ENCODE measurements at places on chromosomes 5 and 9.

DNA sequence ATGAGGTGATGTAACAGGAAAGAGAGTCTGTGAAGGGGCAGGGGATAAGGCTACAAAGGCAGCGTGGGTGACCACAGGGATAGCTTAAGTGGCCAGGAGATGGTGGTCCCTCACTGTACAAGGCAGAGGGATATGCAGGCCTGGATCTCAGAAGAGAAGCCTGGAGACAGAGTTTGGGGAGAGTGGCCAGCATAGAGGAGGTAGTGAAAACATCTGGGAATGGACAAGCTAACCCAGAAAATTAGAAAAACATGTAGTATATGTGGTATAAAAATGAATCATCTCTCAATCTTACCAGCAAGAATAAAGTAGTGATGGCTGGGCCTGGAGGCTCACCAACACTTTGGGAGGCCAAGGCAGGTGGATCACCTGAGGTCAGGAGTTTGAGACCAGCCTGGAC, 349.2 kb upstream of the KLF4 start:
- DNase-seq: no peak
- H3K36me3 ChIP-seq: no peaks in the 10 kb centered on the region
- H3K4me3 ChIP-seq: no peak overlapping the region
- H3K27ac ChIP-seq: no peak overlapping the region
- H3K27me3 ChIP-seq: no peaks in the 10 kb centered on the region

DNA sequence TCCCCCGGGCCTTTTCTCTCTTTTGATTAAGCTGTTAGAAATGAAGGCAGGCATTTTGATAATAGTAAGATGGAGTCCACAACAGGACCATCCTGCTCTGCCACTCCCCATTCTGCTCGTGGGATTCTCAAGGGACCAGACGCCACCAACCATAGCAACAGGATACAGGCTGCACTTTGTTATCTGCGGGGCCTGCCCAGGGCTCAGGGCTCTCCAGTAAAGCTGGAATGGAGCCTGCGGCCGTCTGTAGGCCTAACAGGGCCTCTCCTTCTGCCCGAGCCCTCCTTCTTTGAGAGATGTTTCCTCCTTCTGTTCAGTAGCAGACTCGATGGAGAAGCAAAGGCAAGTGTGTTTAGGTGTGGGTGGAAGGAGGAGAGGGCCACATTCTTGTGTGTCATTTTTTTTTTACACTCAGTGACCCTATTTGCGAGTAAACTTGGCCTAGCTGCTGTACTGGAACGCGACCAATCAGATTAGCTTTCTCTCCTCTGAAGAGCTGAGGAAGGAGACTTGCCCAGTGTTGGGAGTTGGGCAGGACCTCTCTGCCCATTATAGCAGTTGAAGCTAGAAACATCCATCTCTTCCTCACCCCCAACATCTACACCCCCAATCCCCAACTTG, 8.9 kb upstream of the EPB41L4B start:
- DNase-seq: no peak
- no peaks in the 10 kb centered on the region for H3K4me1 ChIP-seq
- H3K27me3 ChIP-seq: peaks cover 2% of the 10 kb centered on the region

DNA sequence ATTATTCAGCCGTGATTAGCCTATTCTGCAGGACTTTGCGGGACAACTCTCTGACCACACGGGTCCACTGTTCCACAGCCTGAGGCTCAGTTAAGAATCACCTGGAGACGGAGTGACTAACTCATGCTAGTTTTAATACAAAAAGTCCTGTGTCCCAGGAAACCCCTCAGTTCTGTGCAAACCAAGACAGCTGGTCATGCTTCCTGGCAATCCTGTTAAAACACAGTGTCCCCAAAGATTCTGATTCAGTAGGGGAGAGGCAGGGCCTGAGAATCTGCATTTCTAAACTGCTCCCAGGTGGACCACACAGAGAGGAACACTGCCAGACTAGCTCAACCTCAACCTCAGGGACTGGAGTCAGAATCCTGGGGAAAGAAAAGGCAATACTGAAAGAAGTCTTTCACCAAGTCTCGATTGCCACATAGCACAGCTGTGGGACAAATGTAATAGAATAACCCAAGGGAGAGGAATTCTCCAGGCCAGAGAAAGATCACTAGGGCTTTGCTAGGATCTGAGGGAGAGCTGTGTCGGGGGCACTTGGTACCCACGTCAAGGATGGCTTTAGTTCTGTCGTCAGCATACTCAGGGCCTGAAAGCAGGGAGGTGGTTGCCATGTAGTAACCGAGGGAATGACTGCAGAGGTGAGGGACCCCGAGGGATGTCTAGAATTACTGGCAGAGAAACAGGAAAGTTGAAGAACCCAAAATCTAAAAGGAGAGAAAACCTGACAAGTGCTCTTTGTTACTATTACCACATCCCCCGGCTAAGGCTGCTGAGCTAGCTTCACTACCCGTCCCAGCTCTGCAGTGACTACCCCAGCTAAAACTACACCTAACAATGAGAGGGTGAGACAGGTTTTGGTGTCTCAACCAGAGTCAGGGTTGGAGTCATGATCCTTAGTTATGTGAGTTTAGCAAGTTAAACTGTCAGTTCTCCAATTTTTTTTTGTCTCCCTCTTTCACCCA, 8.6 kb downstream of the SUSD1 start:
- H3K27ac ChIP-seq: no peak overlapping the region
- no peaks in the 10 kb centered on the region for H3K27me3 ChIP-seq
- no peak overlapping the region for H3K4me3 ChIP-seq

DNA sequence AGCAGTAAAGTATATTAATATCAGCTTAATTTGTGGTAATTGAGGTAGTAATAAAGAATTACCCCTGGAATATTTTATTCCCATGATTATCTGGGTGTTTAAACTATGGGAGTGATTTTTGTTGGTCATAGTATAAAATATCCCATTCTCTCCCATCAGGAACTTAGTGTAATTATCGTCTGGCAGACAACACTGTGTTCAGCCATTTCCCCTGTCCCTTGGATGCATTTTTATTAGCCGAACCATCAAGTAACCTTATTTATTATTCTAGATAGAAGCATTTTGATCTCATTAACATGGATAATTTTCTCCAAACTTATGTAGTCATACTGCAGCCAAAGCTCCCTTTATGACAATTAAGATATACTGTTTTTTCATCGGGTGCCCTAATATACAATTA, 320.8 kb downstream of the MAT2B start:
- H3K27me3 ChIP-seq: no peaks in the 10 kb centered on the region
- H3K4me1 ChIP-seq: no peaks in the 10 kb centered on the region
- H3K27ac ChIP-seq: no peak overlapping the region
- DNase-seq: no peak

DNA sequence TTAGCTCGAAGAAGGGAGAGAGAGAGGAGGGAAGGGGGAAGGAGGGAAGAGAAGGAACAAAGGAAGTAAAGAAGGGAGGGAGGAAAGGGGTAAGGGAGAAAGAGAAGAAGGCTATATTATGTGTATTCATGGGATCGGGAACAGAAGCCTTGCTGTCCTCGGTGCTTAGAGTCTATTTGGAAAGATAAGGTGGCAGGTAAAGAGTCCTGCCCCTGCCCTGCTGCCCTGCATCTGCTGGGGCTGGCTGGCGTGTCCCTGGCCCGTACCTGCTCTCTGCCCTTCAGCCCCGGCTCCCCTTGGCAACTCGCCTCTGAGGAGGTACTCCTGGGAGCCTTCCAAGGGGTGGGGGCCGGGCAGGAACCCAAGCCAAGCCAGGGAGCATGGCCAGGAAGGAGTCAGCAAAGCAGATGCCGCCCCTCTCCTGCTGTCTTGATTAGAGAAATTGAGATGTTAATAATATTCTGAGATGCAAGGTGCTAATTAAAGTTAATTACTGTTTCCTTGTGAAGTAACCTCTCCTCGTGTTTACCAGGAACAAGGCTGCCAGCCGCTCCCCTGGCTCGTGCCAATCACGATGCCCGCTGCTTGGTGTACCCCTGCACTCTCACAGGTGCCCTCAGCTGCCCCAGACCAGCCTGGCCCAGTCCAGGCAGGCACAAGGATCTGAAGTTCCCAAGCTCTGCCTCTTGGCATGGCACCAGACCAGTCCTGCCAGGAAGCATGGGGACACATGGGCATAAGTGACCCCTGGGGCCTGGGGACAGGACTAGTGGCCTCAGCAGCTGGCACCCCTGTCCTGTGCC, 36.6 kb downstream of the PCDH1 start:
- H3K27ac ChIP-seq: no peak overlapping the region
- H3K4me1 ChIP-seq: no peaks in the 10 kb centered on the region
- H3K27me3 ChIP-seq: no peaks in the 10 kb centered on the region
- no peak overlapping the region for H3K4me3 ChIP-seq

- no peak overlapping the region for H3K4me3 ChIP-seq
- H3K27ac ChIP-seq: no peak overlapping the region
- DNase-seq: no peak
- H3K36me3 ChIP-seq: no peaks in the 10 kb centered on the region
- no peaks in the 10 kb centered on the region for H3K27me3 ChIP-seq
Measured at GRCh38 chr9:65430221-65430620, 145.2 kb upstream of the FOXD4L5 start.

- no peak for DNase-seq
- H3K36me3 ChIP-seq: no peaks in the 10 kb centered on the region
- no peak overlapping the region for H3K27ac ChIP-seq
- no peaks in the 10 kb centered on the region for H3K4me1 ChIP-seq
Measured at GRCh38 chr9:69871118-69871834, 50.7 kb downstream of the CFAP95 start.

DNA sequence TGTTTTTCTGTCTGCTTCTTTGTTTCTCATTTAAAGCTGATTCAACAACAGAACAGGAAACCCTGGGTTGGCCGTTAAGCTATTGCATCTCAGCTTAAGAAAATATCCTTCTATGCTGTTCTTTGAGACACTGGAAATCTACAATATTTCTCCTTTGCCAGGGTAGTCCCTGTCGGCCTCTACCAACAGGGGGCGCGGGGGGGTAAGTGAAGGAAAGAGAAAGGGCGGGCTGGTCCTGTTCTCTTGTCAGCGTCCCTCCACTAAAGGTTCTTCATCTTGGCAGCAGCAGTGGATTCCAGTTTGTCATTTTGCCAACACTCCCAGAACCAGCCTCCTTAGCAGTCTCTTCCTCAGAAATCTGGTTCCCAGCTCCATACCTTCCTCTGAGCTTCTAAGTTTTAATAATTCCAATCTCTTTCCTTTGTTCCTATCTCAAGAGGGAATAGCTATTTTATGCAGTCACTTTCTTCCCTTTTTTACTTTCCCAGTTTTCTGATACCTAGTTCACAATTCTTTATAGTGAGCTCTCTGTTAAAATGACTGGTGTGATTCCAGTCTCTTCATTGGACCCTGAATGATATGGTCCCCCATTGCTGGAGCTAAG, 222.3 kb downstream of the GLIS3 start:
- no peaks in the 10 kb centered on the region for H3K36me3 ChIP-seq
- no peak overlapping the region for H3K27ac ChIP-seq

GRCh38 chr5:81020478-81021167, 60.5 kb downstream of the RASGRF2 start:
- no peaks in the 10 kb centered on the region for H3K27me3 ChIP-seq
- no peaks in the 10 kb centered on the region for H3K36me3 ChIP-seq
- no peak overlapping the region for H3K27ac ChIP-seq
- H3K4me1 ChIP-seq: peaks cover 57% of the 10 kb centered on the region

DNA sequence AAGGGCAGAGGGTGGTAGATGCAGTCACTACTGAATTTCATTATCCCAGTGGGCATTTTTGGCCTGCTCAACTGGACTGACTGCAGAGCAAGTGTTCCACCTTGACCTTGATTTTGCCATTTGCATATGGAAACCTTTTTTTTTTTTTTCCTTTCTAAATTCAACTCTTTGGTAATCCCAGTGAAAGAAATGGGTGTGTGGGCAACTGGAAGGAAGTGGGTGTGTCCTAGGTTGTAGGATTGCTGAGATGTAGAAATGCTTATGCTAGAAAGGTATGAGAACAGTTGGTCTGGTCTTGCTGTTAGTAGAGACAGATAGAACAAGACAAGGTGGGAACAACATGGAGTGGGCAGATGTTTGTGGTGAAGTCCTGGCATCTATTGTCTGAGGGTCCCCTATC, 7.8 kb upstream of the IL12B start:
- H3K27ac ChIP-seq: peak overlapping the region; percentile 9
- H3K4me1 ChIP-seq: peaks cover 60% of the 10 kb centered on the region
- H3K36me3 ChIP-seq: no peaks in the 10 kb centered on the region
- H3K4me3 ChIP-seq: no peak overlapping the region

GRCh38 chr5:7325975-7326913, 69.7 kb upstream of the ADCY2 start:
- no peaks in the 10 kb centered on the region for H3K27me3 ChIP-seq
- H3K4me3 ChIP-seq: no peak overlapping the region
- H3K27ac ChIP-seq: no peak overlapping the region
- no peaks in the 10 kb centered on the region for H3K36me3 ChIP-seq

DNA sequence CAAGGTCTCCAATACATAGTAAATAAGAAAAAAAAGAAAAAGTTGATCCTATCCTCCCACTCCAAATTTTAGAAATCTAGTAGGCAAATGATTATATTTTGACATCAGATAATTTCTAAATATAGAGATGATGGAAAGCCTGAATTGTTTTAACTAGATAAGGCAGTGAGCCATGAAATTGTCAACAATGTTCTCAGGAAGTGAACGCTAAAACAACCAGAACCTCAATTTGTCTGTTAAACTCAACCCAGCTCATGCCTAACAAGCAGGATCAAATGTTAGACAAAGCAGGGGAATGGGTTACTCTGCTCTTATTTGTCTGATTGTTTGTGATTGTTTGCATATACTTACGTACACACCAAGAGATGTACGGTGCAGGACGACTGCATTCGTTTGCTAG, 49.2 kb downstream of the ESM1 start:
- no peak overlapping the region for H3K27ac ChIP-seq
- peaks cover 9% of the 10 kb centered on the region for H3K27me3 ChIP-seq
- DNase-seq: no peak
- no peak overlapping the region for H3K4me3 ChIP-seq

DNA sequence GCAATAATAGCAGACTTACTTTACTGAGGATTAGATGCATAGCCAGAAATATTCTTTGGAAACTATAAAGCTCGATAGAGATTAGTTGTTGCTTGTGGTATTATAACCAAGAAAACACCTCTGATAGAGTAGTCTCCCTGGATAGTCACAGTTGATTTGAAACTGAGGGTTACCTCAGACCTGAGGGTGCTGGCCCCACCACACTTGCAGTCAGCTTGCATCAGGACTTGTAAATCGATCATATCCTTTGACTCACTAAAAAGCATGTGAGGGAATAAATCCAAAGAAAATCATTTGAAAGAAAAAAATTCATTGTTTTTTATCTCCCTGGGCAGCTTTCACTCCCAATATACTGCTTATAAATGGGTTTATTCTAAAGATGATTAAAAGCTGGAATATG, 39.4 kb downstream of the GALNT12 start:
- no peaks in the 10 kb centered on the region for H3K27me3 ChIP-seq
- no peak for DNase-seq
- H3K27ac ChIP-seq: no peak overlapping the region
- H3K4me1 ChIP-seq: no peaks in the 10 kb centered on the region
- no peak overlapping the region for H3K4me3 ChIP-seq

- H3K4me1 ChIP-seq: no peaks in the 10 kb centered on the region
- no peak for DNase-seq
- H3K27me3 ChIP-seq: no peaks in the 10 kb centered on the region
- no peaks in the 10 kb centered on the region for H3K36me3 ChIP-seq
Measured at GRCh38 chr5:19987612-19988361, at the start of gene CDH18. Gene CDH18, minus strand, starts transcription at chr5:19988200. Its CDS starts 149,214 bp downstream, at chr5:19838986.

- DNase-seq: no peak
- H3K36me3 ChIP-seq: no peaks in the 10 kb centered on the region
- peaks cover 69% of the 10 kb centered on the region for H3K4me1 ChIP-seq
- H3K27me3 ChIP-seq: no peaks in the 10 kb centered on the region
- no peak overlapping the region for H3K27ac ChIP-seq
Measured at GRCh38 chr5:177449140-177450061, 2.8 kb downstream of the PRR7 start.

All from CD4-positive, alpha-beta T cell (primary cell).